ENCODE measurements at places on chromosomes 13 and 19.
A peak's percentile ranks its signal among the peaks of the same experiment; 100 is the strongest.

GRCh38 chr19:43560687-43561086 is 14.6 kb downstream of the XRCC1 start:
- peak; percentile 7 for DNase-seq

DNA sequence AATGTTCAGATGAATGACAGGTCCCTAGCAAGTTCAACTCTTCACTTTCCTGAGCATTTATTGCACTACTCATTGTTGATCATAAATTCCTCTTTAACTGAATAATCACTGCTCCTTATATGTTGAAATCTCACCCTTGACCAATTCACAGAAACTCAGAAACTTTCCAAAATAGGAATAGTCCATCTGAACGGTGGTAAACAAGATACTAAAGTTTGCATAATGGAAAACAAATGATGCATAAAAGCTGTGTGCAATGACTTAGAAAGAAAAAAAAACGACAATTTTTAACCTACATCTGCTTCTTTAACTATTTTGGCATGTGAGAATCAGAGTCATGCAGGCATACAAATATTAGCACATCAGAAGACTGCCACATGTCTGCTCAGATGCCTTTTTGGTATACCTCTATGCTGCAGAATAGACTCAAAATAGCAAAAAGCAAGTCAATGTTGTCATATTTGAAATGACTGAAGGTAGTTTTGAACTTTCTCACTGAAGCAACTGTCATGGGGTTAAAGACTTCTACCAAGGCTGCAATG is 34.8 kb downstream of the SLC10A2 start:
- DNase-seq, result no peak

- DNase-seq, result no peak
Observed at GRCh38 chr13:77913003-77913402, 5.6 kb downstream of the EDNRB start.

GRCh38 chr19:45133661-45134060 is 27.1 kb downstream of the NKPD1 start:
- DNase-seq, result no peak

DNA sequence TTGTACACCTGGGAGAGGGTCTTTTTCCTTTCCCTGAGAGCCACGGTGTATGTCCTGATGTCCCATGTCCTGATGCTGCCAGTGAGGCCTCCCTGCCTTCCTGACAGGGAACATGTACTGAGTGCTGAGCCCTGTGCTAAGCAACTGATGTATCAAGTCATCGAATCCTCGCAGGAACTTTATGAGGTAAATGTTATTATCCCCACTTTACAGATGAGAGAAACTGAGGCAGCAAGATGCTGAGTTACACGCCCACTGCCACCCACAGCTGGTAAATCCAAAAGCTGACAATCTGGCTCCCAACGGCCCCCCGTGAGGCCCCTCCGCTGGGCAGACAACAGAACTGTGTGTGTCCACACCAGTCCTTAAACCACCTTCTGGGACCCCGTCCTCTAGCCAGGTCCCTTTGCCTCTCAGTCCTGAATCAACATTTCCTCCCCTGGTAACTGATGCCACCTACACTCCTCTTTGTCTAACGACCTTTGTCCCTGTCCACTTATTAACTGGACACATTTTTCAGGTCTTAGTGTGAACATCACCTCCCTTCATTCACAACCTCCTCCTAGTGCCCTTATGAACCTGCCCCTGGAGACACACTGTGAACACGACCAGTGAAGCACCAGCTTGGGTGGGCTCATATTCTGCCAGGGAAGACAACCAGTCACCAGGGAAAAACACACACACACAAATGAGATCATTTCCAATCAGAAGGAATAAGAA is 5.4 kb upstream of the VSIG10L start:
- DNase-seq, result no peak

GRCh38 chr13:24249624-24250023 is 59.8 kb upstream of the C1QTNF9 start:
- no peak for DNase-seq

GRCh38 chr13:113058988-113059850 is 46.4 kb upstream of the F7 start:
- DNase-seq, result no peak

DNA sequence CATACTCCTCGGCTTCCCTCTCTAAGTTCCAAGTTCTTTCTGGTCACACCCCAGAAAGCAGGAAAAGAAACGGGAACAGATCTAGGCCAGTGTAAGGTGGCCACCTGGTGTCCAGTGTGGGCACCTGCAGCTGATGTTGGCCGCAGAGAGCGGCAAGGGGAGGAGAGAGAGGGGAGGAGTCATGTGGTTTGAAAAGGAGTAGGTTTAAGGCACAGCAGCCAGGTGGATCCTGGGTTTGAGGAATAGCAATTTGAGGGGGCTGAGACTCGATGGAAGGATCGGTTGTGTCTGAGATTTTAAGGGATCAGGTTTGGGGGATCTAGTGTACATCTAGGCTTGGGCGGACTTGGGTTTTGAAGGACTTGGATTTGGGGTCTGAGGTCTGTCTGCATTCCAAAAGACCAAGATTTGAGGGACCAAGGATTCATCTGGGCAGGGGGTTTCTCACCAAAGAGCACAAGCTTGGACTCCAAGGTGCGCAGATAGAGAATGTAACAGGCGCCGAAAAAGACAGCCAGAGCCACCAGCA is 1.2 kb downstream of the RABAC1 start:
- no peak for DNase-seq

DNA sequence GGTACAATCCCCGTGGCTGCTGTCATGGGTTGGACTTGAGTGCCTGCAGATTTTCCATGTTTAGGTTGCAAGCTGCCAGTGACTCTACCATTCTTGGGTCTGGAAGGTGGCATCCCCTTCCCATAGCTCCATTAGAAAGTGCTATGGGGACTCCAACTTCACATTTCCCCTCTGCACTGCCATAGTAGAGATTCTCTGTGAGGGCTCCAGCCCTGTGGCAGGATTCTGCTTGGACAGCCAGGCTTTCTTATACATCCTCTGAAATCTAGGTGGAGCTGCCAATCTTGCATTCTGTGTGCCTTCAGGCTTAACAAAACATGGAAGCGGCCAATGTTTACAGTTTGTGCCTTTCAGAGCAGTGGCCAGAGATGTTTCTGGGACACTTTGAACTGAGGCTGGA is 636.2 kb downstream of the SLITRK6 start:
- DNase-seq, result no peak

DNA sequence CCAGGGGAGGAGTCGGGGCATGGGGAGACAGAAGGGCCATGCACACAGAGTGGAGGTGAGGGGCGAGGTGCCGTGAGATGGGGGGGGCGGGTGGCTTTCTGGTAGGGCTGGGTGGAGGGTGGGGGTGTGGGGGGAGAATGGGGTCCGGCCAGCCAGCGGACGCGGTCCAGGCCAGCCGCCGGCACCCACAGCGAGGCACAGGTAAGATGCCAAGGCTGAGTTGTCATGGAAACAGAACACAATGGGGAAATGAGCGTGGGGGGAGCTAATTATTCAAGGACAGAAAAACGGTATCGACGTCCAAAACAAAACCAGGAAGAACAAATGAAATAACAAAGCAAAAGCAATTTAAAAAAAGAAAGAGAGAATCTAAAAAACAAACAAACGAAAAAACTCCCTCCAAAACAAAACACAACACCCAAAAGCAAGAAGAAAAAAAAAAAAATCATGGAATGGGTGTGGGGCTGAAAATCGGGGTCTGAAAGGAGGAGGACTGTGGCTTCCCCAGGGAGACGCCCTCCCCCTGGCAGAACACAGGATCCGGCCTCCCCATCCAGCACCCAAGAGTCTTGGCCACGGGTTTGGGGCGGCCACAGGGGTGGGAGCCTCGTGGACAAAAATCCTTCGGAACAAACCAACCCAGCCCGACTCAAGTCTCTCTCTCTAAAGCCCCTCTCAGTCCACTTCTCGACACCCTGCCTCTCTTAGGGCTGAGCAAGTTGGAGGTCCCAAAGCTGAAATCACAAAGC is 92.5 kb downstream of the PTPRS start:
- no peak for DNase-seq

DNA sequence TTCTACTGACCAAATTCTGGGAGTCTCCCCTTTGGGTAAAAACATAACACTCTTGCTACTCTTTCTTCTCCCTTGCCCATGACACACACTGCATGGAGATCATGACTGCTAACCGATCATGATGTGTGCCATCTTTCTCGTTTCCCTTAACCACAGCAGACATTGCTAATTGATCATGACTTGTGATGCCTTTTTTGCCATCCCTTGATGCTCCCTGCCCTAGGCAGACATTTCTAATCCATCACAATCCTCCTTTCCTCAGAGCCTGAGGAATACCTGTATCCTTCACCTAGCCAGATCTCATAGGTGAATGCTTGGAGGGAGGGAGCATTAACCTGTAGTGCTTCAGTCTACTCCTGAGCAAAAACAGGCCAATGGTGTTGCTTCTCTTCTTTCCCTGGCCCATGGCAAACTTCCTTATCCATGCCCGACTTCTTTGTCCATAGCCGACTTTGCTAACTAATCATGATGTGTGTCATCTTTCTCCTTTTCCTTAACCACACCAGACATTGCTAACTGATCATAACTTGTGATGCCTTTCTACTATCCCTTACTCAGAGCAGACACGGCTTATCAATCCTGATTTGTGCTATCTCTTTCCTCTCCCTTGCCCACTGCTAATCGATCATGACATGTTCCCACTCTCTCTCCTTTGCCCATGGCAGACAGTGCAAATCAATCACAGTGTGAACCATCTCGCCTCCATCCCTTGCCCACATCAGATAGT is 17.7 kb downstream of the NUMBL start:
- no peak for DNase-seq

- no peak for DNase-seq
Observed at GRCh38 chr19:2363419-2363818, 3.4 kb downstream of the TMPRSS9 start.

GRCh38 chr13:90533866-90534265 is 813.6 kb upstream of the MIR17HG start:
- no peak for DNase-seq

DNA sequence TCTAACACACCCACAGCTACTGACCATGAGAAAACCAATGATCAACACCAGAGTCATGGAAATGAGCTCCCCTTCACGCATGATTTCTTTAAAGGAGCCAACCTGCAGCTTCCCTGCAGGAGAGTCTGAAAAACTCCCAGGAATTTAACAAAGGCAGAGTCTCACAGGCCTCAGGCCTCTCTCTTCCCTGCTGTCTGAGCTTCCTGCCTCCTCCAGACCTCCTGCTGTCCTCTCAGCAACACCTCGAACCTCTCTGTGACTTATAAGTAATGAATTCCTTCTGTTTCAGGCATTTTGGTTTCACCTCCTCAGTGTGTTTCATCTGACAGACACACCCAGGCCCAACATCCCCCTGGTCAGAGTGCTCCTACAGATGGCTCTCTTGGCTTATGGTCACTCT is 1044.4 kb downstream of the UQCRFS1 start:
- no peak for DNase-seq

- DNase-seq, result no peak
Observed at GRCh38 chr13:92938486-92939020, 288.1 kb upstream of the GPC6 start.

DNA sequence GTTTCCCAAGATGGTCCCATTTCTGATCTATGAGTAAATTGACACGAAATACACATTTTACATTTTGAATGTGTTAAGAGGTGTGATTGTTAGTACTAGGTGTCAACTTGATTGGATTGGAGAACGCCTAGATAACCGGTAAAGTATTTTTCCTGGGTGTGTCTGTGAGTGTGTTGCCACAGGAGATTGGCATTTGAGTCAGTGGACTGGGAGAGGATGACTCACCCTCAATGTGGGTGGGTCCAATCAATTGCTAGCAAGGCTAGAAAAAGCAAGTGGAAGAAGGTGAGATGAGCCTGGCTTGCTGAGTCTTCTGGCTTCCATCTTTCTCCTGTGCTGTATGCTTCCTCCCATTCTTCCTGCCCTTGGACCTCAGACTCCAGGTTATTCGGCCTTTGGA is 960.7 kb upstream of the PCDH9 start:
- no peak for DNase-seq

DNA sequence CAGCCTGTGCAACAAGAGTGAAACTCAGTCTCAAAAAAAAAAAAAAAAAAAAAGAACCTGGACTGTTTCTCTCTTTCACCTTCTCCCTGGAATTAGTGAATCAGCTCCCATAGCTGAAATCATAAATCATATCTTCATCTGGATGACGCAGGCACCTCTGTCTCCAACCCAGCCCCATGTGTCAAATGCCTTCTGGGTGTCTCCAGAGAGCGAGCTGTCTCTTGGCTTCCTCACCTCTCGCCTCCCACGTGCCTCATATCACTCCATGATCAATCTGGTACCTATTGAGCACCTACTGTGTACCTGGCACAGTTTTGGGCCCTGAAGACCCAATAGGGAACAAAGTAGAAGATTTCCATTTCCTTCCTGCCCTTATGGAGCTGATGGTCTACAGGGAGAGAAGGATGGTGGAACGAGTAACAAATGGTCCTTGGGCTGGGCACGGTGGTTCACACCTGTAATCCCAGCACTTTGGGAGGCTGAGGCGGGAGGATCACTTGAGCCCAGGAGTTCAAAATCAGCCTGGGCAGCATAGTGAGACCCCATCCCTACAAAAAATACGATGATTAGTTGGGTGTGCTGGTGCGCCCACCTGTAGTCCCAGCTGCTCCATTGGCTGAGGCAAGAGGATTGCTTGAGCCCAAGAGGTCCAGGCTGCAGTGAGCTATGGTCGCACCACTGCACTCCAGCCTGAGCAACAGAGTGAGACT is 2.5 kb downstream of the HSD11B1L start:
- no peak for DNase-seq

GRCh38 chr19:32388393-32388855 is 17.1 kb upstream of the DPY19L3 start:
- DNase-seq, result no peak

- no peak for DNase-seq
Observed at GRCh38 chr13:33284916-33285315, 639 bp downstream of the STARD13 start.

DNA sequence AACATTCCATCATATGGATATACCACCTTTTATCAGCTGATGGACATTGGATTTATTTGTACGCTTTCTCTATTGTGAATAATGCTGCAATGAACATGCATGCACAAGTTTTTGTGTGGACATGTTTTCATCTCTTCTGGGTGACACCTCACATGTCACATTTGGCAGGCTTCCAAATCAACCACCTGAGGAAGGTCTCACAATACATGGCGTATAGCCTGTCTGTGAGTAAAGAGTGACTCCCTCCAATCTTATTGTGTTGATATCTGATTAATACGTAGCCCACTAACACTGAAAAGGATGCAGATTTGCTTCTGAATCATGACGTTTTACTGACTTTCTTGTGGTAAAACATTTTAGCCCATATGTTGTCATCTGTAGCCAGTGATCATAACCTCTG is 61.1 kb downstream of the SLC15A1 start:
- no peak for DNase-seq

DNA sequence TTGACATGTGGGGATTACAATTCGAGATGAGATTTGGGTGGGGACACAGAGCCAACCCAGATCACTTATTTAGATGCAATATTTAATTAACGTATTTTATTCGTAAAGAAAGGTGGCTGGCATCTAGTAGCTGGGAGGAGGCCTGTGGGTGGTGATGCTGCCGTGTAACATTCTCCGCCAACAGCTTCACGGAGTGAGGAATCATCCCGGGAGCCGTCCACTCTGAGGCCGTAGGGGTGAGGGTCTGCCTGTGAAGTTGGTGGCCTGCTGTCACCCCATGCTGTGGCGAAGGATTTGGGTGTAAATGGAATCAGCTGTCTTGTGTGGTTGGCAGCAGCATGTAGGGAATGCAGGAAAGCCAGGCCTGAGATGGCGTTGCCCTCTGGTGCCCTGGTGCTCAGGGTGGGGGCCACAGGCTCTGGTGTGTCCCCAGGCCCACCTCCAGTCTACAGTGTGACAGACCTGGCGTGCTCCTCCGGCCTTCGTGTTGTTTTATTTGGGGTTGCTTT is 3.3 kb upstream of the TEX29 start:
- no peak for DNase-seq

Measured in activated CD4-positive, alpha-beta T cell treated with anti-CD3 and anti-CD28 coated beads, Interleukin-2, amount 50 U/mL, for 4 hours (primary cell).